Germinal center (tissue), 1 donor: ENCODE measurements at places on chromosomes 16 and 17.

DNA sequence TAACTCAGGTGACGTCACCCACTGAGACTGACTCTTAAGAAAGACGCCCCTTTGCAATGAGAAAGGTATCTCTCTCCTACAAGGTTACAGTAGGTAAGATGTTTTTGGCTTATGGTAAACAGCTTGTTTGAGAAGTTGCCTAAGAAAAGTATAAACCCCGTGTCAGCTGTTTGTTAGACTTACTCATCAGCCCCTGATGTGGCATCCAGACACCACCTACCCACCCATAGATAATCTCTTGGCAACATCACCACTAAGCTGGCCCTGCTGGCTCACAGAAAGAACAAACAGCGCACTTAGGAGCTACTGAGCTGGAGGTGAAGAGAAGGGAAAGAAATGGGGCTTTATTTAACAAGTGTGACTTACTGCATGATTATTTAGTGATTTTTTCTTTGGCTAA lies 121.0 kb downstream of the PARN start:
- no peak for DNase-seq

DNA sequence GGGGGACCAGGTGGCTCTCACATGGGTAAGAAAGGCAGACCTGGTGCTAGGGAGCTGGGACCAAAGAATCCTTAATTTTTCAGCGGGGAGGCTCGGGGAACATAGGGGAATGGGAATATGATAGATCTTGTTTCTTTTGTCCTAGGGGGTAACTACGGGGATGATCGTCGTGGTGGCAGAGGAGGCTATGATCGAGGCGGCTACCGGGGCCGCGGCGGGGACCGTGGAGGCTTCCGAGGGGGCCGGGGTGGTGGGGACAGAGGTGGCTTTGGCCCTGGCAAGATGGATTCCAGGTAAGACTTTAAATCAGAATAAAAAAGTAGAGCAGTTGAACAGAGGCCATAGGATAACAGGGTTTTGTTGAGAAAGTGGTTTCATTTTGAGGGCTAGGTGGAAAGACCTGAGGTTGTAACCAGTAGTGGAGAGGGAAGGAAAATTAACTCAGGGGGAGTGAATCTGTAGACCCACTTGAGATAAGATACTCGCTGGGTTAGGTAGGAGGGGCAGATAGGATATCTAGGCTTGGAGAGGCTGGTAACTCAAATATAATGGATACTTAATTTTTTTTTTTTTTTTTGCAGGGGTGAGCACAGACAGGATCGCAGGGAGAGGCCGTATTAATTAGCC lies 11.0 kb downstream of the FUS start:
- DNase-seq, result no peak

- DNase-seq, result no peak
These were observed 1.4 kb downstream of the RAB26 start for GRCh38 chr16:2149630-2150417.

DNA sequence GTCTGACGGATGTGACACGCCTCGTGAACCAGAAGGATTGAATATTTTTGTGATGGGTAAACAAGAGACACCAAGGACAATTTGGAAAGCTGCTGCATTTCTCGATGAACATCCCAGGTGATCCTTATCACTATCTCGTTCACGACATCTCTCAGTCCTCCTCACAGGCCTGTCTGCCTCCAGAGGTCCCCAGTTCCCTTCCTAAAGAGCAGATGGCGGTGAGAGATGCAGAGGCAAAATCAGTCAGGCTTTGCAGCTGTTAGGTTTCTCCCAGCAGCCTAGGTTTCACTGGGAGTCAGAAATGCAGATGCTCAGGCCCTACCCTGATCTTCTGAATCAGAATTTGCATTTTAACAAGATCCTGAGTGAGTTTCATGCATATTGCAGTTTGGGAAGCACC lies 23.6 kb downstream of the SCPEP1 start:
- no peak for DNase-seq

DNA sequence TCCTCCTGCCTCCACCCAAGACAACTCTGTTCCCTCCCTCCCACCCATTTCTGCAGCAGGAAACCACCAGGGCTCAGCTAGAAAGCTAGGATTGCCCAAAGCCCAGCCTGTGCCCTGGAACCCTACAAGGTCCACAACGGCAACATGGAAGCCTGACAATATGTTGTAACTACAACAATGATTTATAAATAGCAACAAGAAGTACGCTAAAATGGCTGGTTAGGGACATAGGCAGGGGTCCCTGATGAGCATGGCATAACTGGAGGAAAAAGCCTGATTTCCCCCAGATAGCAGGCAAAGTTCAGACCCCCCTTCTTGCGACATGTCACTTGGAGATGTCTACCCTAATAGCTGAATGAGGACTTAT lies 6.6 kb downstream of the ST3GAL2 start:
- DNase-seq, result no peak

GRCh38 chr17:69059458-69060175 lies 1.1 kb downstream of the ABCA9 start:
- DNase-seq, result no peak
